Activated CD4-positive, alpha-beta T cell treated with anti-CD3 and anti-CD28 coated beads for 4 hours (primary cell): ENCODE measurements at places on chromosomes 5 and 9.

DNA sequence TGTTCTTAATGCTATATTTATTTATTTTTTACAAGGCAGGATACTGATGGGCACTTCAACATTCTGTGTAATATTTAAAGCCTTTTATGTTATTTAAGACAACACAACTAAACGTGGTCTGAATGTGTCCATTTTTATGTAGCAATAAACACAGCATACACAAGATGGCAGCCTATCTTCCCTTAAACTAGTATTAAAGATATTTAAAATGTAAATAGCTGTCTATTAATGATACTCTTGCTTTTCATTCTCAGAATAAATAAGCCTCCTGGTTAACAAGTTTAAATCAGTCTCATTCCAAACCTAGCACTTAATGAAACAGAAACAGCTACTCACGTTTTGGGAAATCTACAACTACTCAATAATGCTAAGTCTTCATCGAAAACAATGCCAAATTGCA lies 315.7 kb downstream of the MCTP1 start:
- DNase-seq, result no peak

GRCh38 chr5:59506285-59506877 lies 387.1 kb downstream of the PDE4D start:
- DNase-seq, result no peak

DNA sequence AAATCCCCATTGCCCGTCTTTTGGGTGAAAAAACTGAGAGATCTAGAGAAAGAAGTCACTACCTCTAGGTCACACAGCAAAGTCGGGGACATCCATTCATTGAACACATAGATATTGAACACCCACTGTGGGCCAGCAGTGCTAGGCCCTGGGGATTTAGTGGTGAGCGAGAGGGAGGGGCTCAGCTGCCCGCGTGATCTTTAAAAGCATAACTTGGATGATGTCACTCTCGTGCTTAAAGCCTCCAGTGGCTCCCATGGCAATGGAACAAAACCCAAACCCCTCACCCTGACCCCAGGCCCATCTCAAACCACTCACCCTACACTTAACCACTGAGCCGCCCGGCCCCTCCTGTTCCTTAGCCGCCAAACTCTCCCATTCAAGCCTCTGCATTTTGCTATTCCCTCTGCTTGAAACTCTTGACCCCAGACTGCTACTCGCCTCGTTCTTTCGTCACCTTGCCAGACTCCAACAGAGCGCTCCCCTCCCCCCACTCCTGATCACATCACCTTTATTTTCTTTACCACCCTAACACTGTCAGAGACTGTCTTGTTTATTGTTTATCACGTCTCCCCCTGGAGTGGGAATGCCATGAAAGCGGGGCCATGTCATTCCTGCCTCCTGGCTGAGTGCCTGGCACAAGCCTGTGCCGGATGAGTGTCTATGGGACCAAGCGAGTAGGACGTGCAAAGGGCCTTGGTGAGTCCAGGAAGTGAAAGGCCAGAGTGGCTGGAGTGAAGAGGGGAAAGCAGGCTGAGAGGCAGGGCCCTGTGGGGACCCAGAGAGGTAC lies 710 bp upstream of the PIP5KL1 start:
- no peak for DNase-seq

DNA sequence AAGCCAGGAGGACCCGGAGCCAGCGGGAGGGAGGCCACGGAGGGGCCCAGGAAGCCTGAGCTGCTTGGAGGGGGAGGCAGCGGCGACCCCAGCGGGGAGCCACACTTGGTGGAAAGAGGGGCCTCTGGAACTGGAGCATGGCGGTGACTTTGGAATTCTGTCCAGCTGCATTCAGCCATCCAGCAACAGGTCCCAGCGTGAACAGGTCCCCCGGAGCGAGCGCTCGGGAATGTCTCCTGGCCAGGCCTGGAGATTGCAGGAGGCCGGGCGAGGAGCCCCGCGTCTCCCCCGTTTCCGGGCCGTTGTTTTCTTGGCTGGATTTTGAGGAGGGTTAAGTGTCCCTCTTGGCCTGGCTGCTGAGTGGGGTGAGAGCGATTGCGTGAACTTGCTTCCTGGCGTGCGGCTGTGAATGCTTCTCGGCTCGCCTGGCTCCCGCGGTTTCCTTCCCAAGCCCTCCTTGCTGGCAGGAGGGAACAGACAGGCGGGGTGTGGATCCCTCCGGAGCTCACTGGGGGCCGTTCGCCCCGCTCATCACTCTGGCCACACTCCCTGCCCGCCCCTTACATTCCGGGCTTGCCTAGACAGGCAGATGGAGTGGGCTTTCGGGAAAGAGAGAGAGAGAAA lies 125.3 kb upstream of the IRX4 start:
- no peak for DNase-seq

GRCh38 chr9:13606586-13606985 lies 327.1 kb upstream of the MPDZ start:
- no peak for DNase-seq

- no peak for DNase-seq
Measured at GRCh38 chr5:145588113-145588512, 247.0 kb downstream of the PRELID2 start.

- DNase-seq, result no peak
Measured at GRCh38 chr5:137669811-137670210, 66.1 kb downstream of the KLHL3 start.

- DNase-seq, result no peak
Measured at GRCh38 chr9:127942216-127943010, 4.8 kb upstream of the DPM2 start.
